ENCODE measurements at places on chromosomes 13 and 19.

DNA sequence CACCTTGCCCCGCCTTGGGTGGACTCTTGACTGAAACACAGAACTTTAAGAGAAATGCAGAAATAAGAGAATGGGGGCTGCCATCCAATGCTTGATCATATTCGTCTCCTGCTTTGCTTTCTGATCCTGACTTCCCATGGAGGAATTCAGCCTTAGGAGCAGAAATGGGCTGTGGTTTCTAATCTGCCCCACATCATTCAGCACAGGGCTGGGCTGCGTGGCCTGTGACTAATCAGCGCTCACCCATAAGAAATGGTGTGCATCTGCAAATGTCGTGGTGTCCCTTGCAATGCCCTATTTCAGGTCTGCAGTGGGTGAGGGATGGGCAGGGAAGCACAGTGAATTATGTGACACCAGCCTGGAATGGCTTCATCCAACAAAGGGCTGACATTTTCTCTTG, 60.7 kb upstream of the URI1 start:
- DNase-seq: no peak

DNA sequence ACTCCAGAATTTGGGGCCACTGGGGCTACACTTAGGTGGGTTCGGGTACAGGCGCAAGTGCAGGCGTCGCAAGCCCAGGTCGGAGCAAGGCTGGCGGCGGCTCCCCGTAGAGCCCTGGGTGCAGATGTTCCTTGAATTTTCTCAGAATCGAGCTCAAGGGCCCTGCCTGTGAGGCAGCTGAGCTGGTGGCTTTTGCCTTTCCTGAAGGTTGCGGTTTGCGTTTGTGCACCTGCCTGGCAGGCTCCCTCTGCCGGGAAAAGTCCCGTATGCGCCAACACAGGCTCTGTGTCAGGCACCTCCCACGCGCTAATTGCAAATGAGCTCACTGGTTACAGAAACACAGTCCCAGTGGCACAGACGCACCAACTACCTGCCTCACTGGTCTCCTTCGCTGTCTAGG, 5.9 kb downstream of the DOHH start:
- DNase-seq: no peak

- no peak for DNase-seq
Observed at GRCh38 chr13:92804346-92804745, 422.3 kb upstream of the GPC6 start.

GRCh38 chr19:42313096-42313839, at the start of gene TMEM145:
TMEM145 (plus strand) TSS chr19:42313309; CDS start chr19:42313377, 68 bp downstream.
- no peak for DNase-seq

DNA sequence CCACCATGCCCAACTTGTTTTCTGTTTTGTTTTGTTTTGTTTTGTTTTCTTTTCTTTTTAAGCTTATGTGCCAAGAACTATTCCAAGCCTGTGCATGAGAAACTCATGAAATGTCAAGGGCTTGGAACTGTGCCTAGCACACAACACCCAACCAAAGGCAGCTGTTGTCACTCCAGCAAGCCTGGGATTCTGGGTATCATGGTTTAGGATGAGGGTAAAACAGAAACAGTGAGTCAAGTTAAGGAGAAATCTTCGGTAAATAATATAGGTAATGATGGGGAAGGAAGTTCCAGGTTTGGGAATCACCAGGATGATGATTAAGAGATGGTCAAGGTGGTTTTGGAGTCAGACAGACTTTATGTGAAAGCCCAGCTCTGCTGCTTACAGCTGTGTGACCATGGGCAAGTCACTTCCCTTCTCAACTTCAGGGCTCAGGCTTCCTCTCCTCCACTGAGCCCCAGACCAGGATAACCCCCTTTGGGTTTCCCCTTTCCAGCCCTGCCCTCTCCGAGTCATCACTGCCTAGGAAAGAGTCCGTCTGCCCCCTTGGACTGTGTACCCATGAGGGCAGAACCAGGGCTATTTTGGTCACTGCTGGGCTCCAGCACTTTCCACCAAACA, 5.0 kb downstream of the PVR start:
- no peak for DNase-seq

- no peak for DNase-seq
Observed at GRCh38 chr19:57615346-57615745, 1.3 kb downstream of the ZNF134 start.

- no peak for DNase-seq
Observed at GRCh38 chr19:973726-974563, 10.2 kb upstream of the WDR18 start.

DNA sequence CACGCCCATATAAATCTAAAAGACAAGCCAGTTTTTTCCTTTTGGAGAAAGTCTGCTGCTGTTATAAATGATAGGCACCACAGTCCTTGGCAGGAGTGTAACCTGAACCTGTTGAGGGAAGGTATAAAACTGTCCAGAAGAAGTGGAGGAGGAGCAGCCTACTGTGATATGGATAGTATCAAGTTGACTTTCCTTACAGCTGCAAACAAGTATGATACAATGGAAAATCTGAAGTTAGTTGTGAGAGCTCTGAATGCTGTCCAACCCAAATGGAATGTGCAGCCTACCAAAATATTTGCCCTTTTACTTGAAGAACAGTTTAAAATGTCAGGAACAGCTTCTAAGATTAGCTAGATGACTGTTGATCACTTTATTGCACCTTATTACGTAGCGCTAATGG, 399.6 kb downstream of the FGF14 start:
- DNase-seq: no peak

GRCh38 chr19:9936326-9937000, at the start of gene OLFM2:
OLFM2 (minus strand) TSS chr19:9936515; CDS start chr19:9936366, 149 bp downstream.
- no peak for DNase-seq

DNA sequence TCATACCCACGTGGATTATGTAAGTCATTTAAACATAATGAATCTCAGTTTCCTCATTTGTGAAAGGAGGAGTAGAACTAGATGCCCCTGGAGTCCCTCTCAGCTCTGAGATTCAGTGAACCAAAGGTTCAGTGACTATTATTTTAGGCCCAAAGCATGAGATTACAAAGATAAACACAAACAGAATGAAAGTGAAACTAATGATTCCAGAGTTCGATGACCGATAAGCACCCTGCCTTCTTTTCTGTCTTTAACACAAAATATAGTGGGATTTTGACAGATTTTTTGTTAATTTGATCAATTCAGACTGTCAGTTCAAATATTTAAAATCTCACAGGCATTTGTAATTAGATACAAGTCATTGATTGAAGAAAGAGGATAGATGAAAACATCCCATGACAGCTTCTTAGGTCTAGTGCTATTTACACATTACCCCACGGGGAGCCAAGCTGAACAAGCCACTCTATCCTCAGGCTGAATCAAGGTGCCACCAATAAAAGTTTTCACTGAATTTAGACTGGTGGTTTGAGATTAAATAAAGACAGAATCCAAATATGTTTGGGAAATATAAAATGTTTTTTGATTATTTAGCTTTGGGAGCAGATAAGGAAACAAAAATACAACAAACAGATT, 64.6 kb upstream of the RAP2A start:
- no peak for DNase-seq

DNA sequence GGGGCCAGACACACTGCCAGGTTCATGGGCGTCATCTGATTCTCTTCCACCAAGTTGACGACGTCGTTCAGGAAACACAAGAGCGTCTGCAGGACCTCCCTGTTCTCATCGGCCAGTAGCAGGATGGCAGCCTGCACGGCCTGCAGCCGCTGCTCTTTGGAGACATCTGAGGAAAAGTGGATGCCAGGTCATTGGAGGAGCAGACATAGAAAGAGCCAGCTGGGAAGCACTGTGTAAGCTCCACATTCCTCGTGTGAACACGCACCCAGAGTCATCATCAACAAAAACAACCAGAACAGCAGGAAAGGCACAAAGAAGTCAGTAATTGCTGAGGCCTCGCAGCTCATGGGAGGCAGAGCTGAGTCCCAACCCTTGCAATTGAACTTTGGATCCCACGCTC, 96.5 kb downstream of the KL start:
- DNase-seq: no peak

DNA sequence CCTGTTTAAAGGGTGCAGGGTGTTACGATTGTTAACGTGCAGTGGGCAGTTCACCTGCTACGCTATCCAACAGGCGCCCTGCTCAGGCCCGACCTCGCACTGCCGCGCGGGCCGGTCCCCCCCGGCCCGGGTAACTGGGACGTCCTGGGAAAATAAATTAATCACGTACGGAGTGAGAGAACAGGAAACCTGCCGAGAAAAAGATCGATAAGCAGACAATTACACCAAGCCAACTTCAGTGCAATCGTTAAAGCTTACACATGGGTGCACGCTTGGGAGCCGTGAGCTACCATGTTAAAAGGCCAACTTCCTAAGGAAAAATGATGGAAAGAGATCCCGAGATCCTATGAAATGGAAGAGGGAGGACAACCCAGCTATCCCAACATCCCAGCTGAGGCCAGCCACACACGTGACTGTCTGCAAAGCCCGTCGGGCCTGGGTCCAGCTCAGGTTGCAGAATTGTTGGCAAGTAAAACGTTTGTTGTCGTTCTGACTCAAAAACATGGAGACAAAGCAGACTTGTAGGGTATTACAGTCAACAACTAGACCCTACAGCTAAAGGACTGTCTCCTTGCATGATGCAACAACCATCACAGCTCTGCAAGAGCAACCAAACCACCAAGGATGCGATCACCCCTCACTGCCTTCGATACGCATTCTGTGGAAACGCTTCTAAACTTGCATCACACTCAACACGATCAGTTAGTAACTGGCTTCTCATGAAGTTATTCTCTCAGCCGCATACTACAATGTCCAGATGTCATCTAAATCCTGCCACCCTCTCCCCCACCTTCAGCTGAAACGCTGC, 741 bp upstream of the TUBGCP3 start:
- DNase-seq: no peak

Measured in stimulated activated effector memory CD8-positive, alpha-beta T cell treated with anti-CD3 and anti-CD28 coated beads, Interleukin-12 subunit alpha, Interleukin-12 subunit beta, amount 100 ng/mL, for 72 hours (primary cell).